A673 (cell line): ENCODE measurements at places on chromosomes 1 and 21. TPM values are rescaled to one million over a fixed set of nuclear protein-coding genes. Genes with fewer than 3 reads are reported as not detected.

- no peak for DNase-seq
Measured at GRCh38 chr1:163307479-163308171, 14.1 kb upstream of the NUF2 start.

Gene MMEL1
- not detected in 2 replicates for total RNA-seq

GRCh38 chr21:15139898-15140297, 75.1 kb upstream of the NRIP1 start:
- no peak for DNase-seq

Gene CSF3R
- not detected in 2 replicates for total RNA-seq

DNA sequence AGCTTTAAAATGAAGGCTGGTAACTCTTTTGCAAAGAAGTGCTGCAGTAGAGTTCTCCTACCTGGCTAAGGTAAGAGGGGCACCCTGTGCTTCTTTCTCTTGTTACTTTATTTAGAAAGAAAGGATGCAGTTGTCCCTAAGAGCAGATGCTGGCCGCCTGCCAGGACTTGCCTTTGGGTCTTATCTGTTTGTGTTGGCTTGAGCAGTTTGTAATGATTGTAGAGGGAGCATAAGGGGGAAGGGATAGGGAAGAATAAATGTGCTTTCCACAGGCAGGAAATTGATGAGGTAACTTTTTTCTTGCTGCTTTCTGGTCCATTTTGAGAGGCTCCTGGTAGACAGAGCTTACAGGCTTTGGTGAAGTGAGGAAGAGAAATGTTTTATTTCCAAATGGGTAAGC, 229.6 kb downstream of the HHAT start:
- DNase-seq, result peak; percentile 9

DNA sequence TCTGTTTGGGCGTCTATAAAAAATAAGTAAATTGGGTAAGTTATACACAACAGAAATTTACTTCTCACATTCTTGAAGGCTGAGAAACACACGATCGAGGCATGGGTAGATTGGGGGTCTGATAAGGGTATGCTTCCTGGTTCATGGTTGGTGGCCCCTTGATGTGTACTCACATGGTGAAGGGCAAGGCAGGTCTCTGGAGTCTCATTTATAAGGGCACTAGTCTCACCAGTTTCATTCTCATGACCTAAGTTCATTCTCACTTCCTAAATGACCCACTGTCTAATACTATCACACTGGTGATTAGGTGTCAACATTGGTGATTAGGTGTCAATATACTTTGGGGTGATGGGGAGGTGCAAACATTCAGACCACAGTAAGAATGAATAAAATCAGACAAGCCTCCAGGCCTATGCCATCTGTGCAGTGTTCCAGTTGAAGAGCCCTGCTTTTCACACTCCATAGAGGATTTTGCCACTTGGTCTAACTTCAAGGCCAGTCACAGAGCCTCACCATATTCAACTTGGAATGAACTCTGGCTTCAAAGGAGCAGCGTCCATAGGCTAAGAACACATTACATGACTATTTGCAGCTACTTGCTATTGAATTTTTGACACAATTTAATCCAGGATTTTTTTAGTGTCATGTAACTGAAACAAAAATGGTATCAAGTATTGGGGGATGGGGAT, 2.5 kb upstream of the GBP4 start:
- DNase-seq, result no peak

DNA sequence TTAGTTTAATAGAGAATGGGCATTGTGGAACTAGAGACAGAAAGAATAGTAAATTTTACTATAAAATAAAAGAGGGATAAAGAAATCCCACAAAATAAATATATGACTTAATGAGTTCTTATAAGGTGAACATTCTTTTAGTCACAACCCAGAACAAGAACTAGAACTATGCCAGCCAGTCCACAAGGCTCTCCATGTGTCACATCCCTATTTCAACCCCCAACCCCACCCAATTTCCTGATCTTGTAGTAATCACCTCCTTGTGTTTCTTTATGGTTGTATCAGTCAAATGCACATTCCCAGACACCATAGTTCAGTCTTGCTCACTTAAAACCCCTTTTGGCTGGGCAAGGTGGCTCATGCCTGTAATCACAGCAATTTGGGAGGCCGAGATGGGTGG, 662.3 kb upstream of the CAMK1G start:
- no peak for DNase-seq

Gene PRMT6
- total RNA-seq, result 50.4 and 53.0 TPM in 2 replicates

- no peak for DNase-seq
Measured at GRCh38 chr21:34598931-34599400, 15.9 kb downstream of the RCAN1 start.

Gene CRB1
- 0.13 TPM in 1 of 2 replicates, not detected in the other for total RNA-seq

DNA sequence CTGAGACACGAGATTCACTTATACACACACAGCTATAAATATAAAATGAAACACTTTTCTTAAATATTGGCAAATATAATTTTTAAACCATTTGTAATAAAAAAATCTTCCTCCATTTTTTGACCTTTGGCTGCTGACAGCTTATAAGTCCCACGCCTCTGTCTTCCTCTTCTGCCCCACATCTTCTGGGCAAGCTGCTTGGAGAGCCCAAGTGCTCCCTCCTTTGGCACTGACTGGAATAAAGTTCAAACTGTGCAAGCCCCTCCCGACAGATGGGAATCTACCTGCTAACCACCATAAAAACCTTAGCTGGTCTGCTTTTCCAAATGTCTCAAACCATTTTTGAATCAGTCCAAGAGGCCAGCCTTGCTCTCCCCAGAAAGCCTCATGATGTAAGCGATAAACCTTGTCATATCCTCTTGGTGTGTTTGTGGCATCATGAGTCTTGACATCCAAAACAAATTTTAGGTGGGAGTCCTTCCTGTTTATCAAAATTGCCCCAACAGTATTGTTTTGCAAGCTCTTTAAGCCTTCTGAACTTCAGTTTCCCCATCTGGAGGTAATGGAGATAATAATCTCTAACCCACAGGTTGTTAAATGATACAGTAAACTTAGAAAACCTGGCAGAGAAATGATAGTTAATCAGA, 99.8 kb downstream of the SNX7 start:
- DNase-seq, result peak; percentile 11

DNA sequence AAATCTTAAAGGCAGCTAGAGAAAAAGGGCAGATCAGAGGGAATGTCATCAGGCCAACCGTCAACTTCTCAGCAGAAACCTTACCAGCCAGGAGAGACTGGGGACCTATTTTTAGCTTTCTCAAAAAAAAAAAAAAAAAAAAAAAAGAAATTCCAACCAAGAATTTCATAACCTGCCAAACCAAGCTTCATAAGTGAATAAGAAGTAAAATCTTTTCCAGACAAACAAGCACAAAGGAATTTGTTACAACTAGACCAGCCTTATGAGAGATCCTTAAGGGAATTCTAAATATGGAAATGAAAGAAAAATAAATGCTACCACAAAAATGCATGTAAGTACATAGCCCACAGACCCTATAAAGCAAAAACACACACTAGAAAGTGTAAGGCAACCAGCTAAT, 267.7 kb downstream of the AKT3 start:
- no peak for DNase-seq

DNA sequence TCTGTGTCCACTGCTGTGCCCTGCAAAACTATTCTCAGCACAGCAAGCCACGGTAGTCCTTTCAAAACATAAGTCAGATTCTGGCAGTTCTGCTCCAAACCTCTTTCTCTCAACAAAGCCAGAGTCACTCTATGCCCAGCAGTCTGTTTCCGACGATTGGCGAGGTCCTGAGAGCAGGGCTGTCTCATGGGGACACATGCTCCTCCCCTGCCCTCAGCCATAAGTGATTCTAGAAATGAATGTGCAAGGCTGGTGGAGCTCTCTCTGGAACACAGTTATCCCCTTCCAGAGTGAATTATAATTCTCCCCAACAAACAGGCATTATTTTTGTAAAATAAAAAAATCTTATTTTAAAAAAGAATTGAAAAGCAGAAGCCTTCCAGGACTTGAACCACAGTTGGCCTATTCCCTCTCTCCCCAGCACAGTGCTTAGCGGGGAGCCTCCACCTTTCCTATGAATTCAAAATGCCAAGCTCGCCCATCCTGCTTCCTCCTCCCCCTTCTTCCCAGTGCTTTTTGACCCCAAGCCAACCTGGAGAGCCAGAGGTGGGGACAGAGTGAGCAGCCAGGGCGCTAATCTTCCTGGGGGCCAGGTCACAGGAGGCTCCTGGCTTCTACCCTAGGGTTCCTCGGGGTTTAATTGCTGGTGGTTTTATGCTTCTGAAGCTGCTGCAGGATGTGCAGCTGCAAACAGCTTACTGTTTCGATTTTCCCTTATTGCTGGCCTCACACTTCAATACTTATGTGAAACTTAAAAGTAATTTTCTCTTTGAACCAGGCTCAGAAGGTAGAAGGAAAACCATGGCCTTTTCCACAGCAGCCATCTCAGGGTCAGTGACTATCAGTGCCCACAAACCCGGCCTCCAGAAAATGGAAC, 41.1 kb downstream of the KCNJ6 start:
- DNase-seq, result no peak

Gene FALEC
- total RNA-seq, result 1.6 TPM in 1 of 2 replicates, not detected in the other

GRCh38 chr1:29356663-29357062, 120.3 kb downstream of the PTPRU start:
- no peak for DNase-seq

GRCh38 chr1:234205966-234206365, 167.3 kb upstream of the COA6 start:
- no peak for DNase-seq

Gene LCK
- total RNA-seq, result not detected in 2 replicates

Gene GSTM4
- 173 and 188 TPM in 2 replicates for total RNA-seq

Gene TNNT2
- total RNA-seq, result 0.90 and 2.3 TPM in 2 replicates

GRCh38 chr1:94411237-94411636, 7.0 kb upstream of the ABCD3 start:
- DNase-seq, result no peak

Gene PTPN22
- 0.09 and 0.26 TPM in 2 replicates for total RNA-seq

GRCh38 chr1:224626042-224626441, 9.9 kb downstream of the CNIH3 start:
- DNase-seq, result no peak

GRCh38 chr1:209728466-209728865, 23.8 kb downstream of the HSD11B1 start:
- no peak for DNase-seq

Gene KCNJ9
- not detected in 2 replicates for total RNA-seq

GRCh38 chr1:84598418-84598817, 24.2 kb upstream of the CTBS start:
- no peak for DNase-seq

- no peak for DNase-seq
Measured at GRCh38 chr1:220970311-220970710, 91.1 kb downstream of the HLX start.

DNA sequence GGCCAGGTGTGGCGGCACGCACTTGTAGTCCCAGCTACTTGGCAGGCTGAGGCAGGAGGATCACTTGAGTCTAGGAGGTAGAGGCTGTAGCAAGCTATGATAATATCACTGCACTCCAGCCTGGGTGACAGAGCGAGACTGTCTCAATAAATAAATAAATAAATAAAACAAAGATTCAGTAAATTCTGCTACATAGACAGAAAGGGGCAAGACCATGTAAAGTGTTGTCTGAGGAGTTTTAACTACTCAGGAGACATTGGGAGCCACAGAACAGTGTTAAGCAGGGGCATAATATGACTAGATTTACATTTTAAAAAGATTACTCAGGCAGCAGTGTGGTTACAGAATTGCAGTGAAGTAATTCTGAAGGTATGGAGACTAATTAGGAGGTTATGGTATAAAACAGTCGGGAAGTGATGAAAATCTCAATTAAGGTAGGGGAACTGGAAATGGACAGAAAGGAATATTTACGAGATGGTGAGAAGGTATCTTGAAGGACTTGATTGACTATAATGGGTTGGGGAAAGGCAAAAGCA, 94.7 kb downstream of the ATP1B1 start:
- DNase-seq, result no peak

DNA sequence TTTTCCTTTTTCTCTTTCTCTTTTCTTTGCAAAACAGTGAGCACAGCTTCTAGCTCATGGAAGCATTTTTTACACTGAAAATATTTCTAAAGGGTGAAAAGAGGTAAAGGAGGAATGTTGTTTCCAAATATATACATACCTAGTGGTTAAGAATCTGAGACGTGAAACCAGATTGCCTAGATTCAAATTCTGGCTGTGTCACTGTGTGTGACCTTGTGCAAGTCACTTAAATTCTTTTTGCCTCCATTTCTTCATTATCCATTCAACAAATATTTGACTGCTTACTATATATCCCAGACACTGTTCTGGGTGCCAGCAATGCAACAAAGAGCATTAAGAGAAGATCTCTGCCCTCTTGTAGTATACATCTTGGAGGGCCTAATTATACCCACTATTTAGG, 53.3 kb downstream of the ZFYVE9 start:
- DNase-seq, result no peak

Gene BARHL2
- total RNA-seq, result 110 and 120 TPM in 2 replicates

Gene CD48
- total RNA-seq, result not detected in 2 replicates

Gene PCBP3
- total RNA-seq, result 22.0 and 25.6 TPM in 2 replicates

DNA sequence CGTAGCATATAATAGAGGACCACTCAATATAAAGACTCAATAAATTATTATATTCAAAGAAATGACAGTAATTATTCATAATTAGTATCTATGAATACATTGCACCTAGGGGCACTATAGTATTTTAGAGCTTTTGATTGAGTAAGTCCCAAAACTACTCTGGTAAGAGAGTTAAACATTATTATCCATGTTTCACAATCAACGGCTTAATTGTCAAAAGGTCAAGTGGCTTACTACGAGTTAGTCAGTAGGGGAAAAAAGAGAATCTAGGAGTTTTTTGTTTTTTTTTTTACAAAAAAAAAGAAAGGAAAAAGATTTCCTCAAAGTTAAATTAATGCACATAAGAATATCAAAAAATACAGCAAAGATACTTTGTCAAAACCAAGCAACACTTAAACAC, 20.4 kb upstream of the LAMC1 start:
- DNase-seq, result peak; percentile 35

Gene OR2L3
- not detected in 2 replicates for total RNA-seq

DNA sequence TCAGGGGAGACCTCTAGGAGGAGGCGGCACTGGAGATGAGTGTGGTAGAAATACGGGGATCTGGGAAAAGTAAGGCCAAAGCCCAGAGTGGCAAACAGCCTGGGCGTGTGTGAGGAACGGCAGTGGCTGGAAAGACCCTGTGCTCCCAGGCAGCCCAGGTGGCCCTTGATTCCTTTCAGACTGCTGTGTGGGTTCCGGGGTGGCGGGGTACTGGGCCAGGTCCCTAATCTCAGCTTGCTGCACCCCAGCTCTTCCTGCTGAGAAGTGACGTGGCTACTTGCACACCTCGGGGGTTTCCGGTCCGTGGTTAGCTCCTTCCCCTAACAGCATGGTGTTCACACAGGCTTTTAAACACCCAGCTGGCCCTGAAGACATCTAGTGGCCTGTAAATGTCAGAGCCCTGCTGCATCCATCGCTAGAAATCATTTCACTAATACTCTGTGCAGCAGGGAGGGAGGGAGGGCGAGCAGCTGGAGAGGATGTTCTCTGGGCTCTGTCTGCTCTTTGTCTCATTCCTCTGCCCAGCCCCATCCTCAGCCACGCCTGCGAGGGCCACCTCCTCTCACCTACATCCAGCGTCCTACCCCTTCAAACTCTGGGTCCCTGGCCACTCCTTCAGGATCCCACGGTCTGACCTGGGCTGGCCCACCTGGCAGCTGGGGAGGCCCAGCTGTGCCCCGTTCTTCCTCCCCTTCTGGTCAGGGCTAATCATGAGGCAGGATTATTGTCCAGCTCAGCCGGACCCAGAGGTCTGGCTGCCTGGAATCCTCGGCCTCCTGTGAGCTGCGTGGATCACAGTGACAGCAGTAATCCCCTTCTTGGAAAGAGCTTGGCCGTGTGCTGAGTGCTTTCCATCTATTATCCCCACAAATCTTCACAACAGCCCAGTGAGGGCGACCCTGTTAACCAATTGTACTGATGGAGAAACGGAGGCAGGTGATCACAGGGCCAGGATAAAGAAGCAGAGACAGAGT, 7.2 kb downstream of the ZDHHC18 start:
- DNase-seq, result no peak

Gene SYTL1
- total RNA-seq, result 2.1 and 3.6 TPM in 2 replicates

Gene DYNLT5
- not detected in 2 replicates for total RNA-seq
